ENCODE measurements at places on chromosomes 5 and 9.

DNA sequence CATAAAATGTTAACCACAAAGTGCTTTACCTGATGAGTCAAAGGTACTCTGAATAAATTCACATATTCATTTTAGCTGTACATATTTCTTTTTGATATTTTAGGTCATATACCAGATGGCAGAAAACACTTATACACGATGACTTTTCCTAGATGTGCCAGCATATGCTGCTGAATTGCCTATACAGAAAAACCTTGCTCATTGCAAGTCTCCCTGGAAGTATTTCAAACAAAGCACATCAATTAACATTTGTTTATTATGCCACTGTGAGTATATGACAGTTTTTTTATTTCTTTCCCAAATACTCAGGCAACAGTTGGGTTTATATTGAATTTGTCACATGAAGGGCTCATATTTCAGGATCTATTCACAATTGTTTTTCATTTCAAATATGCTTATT lies 180.8 kb downstream of the TMEM232 start:
- no peak for DNase-seq

DNA sequence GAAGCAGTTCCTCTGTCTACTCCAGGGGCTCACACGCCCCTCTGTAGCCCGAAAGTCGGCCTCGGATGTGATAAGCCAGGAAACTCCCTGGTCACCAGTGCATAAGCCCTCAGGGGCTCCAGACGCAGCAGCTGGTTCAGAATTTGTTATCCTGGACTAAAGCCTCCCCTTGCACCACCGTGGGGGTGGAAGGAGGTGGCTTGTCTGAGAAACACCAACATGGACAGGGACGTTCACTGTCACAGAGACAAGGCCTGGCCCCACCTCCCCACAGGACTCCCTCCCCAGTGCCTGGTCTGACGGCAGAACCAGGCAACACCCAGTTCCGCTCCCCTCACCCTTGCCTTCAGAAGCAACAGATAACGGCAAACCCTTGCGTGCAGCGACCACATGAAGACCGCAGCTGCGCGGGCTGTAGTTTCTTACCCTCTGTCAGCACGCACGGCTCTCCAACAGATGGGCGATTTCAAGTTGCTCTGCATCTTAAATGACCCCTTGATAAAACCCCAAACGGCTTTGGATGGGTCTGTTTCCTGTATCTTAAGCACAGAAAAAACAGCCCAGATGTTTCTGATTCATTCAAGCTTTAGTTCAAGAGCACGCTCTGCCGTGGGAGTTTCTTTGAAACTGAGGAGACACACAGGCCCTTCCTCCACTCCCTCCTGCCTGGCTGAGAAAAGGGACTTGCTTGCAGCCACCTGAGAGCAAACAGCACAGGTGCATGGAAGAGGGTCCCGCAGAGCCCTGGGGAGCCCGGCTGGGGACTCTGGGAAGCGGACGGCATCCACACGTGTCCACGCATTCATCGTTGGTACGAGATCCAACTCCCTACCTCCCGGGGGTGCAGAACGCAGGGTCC lies 44.7 kb upstream of the NKD2 start:
- peak; percentile 71 for DNase-seq

GRCh38 chr5:169304175-169304574 lies 3.2 kb upstream of the SLIT3 start:
- DNase-seq, result no peak

GRCh38 chr9:73152953-73153352 lies 1.3 kb downstream of the ANXA1 start:
- DNase-seq, result peak; percentile 80

DNA sequence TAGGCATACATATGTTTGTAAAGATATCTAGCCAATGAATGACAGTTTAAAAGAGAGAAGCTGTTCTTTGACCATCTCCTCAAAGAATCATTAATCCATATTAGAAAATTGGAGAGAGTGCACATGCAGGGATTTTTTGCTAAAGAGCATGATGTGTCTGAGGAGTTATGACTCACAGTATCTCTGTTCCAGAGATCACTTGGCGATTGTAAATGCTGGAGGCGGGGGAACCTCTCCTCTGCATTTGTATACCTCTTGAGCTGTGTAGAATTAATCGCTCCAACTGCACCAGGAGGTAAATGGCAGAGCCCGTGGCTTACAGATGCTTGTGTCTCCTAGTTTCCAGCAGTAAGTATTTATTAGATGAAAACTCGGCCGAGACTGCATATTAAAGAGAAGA lies 3.6 kb upstream of the SPATA31D1 start:
- no peak for DNase-seq

All from activated CD4-positive, alpha-beta T cell treated with anti-CD3 and anti-CD28 coated beads, Interleukin-2, amount 50 U/mL, for 16 hours (primary cell).